Pancreas (tissue), 10 donors: ENCODE measurements at places on chromosomes 12 and 14. TPM values are rescaled to one million over a fixed set of nuclear protein-coding genes. Genes with fewer than 3 reads are reported as not detected.
A peak's percentile ranks its signal among the peaks of the same experiment; 100 is the strongest.

Gene KRT80
- 6.5 TPM for total RNA-seq

Gene BDKRB2
- 6.9 TPM for total RNA-seq

Gene FLVCR2
- 3.0 TPM for total RNA-seq

Gene A2M
- total RNA-seq = 275 TPM

Gene TROAP
- 0.08 TPM for total RNA-seq

Gene PLA2G1B
- total RNA-seq = 11,300 TPM

Gene GALNT8
- 0.86 TPM for total RNA-seq

Gene GAS2L3
- total RNA-seq = 1.7 TPM

- no peak for DNase-seq
Measured at GRCh38 chr12:27467641-27468040, 21.1 kb downstream of the SMCO2 start.

- DNase-seq = no peak
Measured at GRCh38 chr12:132500142-132500855, 10.3 kb downstream of the FBRSL1 start.

DNA sequence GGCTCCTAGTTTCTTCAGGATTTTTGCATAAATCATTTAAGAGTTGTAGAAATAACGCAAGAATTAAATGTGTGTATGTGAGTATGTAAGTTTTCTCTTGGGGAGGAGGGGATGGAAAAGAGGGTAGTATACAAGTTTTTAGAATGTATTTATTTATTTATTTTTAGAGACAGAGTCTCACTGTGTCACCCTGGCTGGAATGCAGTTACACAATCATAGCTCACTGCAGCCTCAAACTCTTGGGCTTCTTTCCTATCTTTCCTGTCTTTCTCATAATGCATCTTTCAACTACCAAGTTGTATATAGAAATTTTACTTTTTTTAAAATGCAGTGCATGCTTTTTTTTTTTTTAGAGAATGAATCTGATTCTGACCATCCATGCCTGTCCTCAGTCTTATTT lies 269.0 kb upstream of the GARIN2 start:
- DNase-seq = no peak

GRCh38 chr14:91897106-91897701 lies 29.9 kb upstream of the TC2N start:
- DNase-seq = peak; percentile 85

DNA sequence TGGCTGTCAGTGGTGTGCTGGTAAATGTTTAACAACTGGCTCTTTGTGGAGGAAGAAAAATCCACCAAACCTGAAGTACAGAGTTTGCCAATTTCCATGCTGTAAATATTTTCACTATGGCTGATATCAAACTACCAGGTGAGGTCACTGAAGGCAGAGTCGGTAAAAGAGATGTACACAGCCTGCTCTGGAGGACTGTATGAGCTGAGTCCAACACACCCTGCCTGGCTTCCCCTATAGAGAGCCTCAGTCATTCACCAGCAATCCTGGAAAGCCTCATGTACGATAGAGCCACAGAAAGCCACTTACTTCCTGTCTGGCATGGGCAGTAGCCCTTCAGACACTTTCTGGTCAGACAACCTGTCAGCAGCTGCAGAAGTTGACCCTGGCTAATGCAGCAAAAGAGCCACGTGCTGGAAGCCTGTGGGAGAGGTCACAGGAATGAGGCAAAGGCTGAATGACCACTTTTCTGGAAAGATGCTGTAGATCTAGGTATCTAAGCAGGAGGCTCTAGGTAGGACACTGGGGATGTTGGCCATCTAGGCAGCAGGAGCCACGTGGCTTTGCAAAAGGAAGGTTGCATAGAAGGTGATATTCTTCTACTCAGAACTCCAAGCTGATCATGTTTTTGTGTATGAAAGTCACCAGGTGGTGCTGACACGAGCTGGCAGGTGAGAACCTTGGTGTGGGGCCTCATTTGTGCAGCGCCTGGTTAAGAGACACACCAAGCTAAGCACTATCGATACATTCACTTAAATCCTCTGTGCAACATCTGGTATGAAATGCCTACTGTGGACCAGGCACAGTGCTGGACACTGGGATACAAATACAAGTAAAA lies 553.9 kb downstream of the VRK1 start:
- peak; percentile 24 for DNase-seq

- DNase-seq = no peak
Measured at GRCh38 chr14:62916551-62916950, 128.7 kb downstream of the KCNH5 start.
